ENCODE measurements at places on chromosomes 1 and 21.

GRCh38 chr1:33414879-33415278, 16.0 kb downstream of the PHC2 start:
- no peak for DNase-seq

GRCh38 chr1:24126018-24126671, 14.2 kb upstream of the MYOM3 start:
- DNase-seq = no peak

DNA sequence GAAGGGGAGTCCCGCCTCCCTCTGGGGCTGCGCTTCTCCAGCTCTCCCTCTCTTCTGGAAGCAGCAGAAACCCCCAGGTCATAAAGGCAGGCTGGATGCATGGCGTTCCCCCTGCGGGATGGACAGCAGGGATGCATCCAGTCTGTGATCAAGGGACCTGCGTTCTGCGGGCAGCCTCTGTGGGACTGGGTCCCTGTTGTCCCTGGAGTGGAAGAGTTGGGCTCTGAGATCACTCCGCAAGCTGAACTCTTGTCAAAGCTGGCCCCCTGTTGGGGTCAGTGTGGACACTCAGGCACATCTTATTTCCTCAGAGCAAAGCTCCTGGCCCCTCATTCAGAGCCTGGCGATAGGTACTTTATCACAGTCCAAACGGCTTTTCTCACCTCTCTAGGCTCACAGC, 341.2 kb downstream of the PTPRU start:
- no peak for DNase-seq

DNA sequence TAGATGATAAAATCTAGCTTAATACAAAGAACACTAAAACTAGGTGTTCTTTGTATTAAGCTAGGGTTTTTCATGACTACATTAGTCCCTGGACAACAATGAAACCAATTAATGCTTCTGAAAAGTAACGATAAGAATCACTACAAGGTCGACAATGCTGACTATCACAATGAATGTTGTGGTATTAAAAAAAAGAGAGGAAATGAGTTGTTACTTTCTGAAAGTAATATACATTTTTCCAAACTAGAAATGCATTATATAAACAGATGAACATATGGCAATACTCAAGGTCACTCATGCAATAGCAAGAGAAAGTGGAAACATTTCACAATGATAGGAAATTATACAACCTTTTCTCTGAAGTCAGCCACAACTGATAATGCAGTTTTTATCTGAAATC, 19.0 kb downstream of the DPH5 start:
- no peak for DNase-seq

GRCh38 chr1:181119093-181119989, 30.8 kb downstream of the IER5 start:
- no peak for DNase-seq

Data from NCI-H1694 (cell line).